ENCODE measurements at places on chromosomes 2 and 18.

DNA sequence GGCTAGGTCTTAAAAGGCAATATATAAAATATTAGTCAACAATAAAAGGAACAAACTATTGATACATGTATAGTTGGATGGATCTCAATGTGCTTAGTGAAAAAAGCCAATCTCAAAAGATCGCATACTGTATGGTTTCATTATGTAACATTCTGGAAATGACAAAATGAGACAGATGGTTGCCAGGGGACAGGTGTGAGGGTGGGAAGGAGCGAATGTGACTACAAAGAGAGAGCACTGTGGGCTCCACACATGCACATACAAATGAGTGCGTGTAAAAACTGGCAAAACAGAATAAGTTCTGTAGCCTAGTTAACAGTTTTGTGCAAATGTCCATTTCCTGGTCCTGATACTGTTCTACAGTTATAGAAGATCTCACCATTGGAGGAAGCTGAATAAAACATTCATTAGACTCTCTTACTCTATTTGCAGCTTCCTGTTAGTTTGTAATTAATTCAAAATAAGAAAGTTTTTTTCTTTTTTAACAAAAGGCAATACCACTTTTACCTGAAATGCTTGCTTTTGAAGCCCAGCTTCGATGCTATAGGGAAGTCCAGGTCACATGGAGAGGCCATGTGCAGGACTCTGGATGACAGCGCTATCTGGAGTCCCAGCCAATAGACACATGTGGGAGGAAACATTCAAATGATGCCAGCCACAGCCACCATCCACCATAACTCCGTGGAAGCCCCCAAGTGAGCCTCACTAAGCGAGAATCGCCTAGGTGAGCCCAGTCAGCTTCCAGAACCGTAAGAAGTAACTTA, 21.0 kb upstream of the C2orf80 start:
- no peak for DNase-seq

DNA sequence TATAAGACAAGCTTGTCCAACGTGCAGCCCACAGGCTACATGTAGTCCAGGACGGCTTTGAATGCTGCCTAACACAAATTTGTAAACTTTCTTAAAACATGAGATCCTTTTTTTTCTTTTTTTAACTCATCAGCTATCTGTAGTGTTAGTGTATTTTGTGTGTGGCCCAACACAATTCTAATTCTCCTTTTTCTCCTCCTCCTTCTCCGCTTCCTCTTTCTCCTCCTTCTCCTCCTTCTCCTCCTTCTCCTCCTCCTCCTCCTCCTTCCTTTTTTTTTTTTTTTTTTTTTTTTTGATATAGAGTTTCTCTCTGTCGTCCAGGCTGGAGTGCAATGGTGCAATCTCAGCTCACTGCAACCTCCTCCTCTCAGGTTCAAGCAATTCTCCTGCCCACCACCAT, 39.3 kb upstream of the GTF2A1L start:
- no peak for DNase-seq

- DNase-seq, result no peak
These were observed 74.2 kb downstream of the CYRIA start for GRCh38 chr2:16591370-16591933.

DNA sequence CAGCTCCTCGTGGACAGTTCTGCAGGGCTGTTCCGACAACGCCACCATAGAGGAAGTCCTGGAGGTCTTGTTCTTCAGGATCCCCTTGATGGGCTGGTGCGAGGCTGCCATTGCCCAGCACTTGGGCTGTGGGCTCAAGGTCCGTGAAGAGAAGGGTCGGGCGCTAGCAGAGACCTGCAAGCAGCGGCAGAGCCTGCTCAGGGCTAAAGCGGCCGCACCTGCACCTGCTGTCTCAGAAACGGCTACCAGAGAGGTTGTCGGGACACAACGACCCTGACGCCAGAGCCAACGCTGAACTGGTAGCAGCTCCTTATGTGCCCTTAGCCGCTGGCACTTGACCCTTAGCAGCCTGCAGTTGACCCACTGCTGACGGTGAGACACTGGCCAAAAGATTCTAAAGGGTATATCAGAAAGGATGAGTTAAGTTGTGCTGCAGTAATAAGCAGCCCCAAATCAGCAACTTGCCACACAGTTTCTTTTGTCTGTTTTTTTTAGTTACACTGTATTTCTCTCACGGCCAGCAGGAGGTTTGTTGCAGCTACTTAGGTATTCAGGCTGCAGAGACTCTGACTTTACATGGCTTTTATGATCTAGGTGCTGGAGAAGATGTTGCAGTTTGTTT, 55.5 kb upstream of the ST6GAL2 start:
- DNase-seq, result no peak

DNA sequence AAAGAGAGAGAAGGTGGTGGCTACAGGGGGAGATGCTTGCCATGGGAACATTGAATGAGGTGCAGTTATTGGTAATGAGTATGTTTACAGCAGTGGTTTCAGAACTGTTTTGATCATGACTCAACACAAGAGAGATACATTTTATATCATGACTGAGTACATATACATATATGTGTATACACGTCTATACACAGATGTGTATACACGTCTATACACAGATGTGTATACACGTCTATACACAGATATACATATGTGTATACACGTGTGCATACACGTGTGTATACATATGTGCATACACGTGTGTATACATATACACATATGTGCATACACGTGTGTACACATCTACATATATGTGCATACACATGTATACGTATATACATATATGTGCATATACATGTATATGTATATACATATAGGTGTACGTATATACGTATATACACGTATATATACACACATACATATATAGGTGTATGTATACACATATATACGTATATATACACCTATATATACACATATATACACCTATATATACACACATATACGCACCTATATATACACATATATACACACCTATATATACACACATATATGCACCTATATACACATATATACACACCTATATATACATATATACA, 518.5 kb downstream of the TSN start:
- no peak for DNase-seq

- DNase-seq, result no peak
These were observed 156.1 kb upstream of the HNRNPA3 start for GRCh38 chr2:177056481-177056929.

DNA sequence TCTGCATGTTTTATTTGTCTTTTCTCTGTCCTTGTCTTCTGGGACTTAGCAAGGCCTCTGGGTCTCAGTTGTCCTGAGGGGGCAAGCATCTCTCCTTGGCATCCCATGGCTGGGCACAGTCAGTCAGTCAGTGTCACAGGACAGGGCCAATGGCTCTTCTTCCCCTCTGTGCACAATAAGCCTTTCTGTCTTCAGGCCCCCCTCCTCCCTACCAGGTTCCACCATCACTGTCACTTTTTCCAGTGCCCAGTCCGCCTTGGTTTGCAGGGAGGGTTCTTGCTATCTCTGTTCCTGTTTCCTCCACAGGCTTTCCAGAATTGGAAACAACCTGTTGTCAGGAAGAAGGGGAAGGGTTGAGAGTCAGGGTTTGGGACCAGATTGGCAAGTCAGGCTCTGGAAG, 1.7 kb upstream of the VAMP5 start:
- DNase-seq, result no peak

Measured in HFF-Myc (cell line).